ENCODE measurements at places on chromosomes 5 and 9.

GRCh38 chr9:134723491-134724190, 82.0 kb downstream of the COL5A1 start:
- no peak for DNase-seq

GRCh38 chr5:130992621-130993020, 172.4 kb downstream of the HINT1 start:
- DNase-seq: no peak

DNA sequence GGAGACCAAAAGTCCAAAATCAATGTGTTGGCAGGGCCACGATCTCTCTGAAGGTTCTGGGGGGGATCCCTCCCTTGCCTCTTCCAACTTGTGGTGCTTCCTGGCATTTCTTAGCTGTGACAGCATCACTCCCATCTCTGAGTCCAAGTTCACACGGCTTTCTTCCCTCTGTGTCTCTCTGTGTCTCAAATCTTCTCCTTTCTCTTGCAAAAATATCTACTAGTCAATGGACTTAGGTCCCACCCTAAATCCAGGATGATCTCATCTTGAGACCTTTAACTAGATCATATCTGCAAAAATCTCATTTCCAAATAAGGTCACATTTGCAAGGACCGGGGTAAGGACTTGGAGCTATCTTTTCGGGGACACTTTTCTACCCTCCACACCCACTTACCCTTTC, 186.1 kb downstream of the HSD17B3 start:
- no peak for DNase-seq

GRCh38 chr5:14781106-14781505, 90.5 kb downstream of the ANKH start:
- DNase-seq: no peak

GRCh38 chr5:158086856-158087255, 227.9 kb upstream of the CLINT1 start:
- no peak for DNase-seq
